Activated CD8-positive, alpha-beta memory T cell treated with anti-CD3 and anti-CD28 coated beads for 1 hour (primary cell): ENCODE measurements at places on chromosomes 7 and 10.

GRCh38 chr7:16753102-16753931 lies at the start of gene TSPAN13:
TSS of gene TSPAN13 (plus strand) at chr7:16753755. CDS start at chr7:16753968, 213 bp downstream.
- no peak for DNase-seq

- DNase-seq: no peak
Measured at GRCh38 chr7:47281161-47281560, 300.8 kb downstream of the TNS3 start.

DNA sequence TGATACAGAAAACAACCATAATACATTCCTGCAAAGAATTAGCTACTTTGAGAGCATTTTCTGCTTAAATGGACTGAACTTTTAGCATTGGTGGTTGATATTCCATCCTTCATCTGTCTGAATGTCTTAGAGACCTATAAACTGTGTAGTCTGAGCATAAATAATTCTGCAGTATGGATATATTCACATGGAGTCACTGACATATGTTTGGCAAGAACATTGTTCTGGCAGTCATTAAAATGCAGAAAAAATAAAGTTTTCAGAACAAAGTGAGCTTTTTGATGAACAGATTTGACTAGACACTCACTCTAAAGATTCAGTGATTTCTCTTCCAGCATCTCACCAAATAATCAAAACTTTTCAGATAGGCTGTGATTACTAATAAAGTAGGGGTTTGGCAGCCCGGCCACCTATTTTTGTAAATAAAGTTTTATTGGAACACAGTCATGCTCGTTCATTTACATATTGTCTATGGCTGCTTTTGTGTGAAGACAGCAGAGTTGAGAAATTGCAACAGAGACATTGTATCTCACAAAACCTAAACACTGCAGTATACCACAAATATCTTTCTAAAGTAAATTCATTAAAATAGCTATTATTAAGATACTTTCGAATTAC lies 44.1 kb upstream of the RAPGEF5 start:
- DNase-seq: no peak

GRCh38 chr7:27916372-27916771 lies 176.4 kb downstream of the TAX1BP1 start:
- no peak for DNase-seq

GRCh38 chr10:21634599-21635365 lies 100.8 kb downstream of the MLLT10 start:
- no peak for DNase-seq

- DNase-seq: no peak
Measured at GRCh38 chr7:131502810-131503508, 53.5 kb downstream of the PODXL start.

- no peak for DNase-seq
Measured at GRCh38 chr7:41046776-41047175, 656.1 kb downstream of the INHBA start.

DNA sequence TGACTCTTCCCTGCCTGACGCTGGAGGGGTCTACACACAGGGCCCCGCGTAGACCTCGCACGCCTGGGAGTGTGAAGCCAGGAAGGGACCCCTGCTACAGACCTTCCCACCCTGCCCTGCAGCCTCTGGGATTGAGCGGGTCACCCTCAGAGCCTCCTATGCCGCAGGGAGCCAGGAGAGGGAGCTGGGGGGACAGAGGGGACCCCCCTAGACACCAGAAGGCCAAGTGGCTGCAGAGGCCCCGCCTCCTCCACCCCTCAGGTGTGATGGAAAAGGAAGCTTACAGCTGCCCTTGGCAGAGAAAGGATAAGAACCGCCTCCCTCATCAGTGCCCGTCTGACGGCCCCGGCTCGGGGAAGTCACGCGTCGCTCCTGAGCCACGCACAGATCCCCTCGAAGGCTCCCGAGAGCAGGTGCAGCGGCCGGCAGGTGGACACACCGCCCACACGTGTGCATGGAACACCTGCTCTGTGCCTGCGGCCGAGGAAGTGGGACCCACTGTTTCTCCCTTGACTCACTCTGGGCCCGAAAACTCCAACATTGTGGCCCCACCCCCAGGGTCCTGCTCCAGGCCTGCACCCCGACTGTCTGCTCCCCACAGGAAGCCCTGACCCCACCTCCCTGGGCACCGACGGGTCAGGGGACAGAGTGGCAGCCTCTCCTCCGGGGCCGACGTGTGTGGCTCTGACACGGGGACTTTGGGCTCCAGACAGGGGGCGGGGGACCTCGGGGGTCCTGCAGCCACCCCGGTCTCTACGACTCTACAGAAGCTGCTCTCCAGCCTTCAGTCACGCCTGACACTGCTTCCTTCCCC lies 73.3 kb downstream of the MICALL2 start:
- DNase-seq: no peak

DNA sequence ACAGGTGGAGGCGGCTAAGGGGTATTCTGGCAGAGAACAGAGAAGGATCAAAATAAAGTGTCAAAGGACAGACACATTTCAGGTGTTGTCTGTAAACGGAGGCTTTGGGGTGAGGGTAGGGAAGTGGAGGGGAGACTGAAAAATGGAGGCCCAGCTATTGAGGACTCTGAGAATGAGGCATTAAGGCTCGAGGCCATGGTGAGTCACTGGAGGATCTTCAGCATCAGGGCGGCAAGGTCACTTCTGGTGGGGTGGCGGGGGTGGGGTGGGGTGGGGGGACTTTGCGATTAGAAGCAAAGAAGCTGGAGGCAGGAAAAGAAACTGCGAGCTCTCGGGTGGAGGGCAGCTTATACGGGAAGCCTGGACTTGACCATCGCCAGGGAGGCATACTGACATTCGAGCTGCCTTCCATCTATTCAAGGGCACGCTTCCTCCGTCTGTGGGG lies 58.4 kb upstream of the PCGF5 start:
- peak; percentile 4 for DNase-seq

DNA sequence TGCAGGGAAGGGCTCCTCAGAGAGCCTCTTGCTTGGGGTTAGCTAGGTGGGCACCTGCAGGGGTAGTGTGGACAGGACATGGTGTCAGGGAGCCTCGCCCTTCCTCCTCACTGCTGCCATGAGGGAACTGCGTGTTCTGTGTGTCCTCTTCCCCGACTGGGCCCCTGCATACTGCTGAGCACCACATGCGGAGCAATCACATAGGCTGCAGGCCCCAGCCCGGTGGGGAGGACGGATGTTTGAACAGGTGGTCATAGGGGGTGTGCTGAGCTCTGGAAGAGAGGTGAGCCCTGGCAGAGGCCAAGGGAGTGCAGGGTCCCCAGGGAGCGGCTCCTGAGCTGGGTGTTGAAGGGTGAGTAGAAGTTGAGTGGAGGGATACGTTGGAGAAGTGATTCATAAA lies 48.3 kb upstream of the ZMIZ2 start:
- DNase-seq: no peak

DNA sequence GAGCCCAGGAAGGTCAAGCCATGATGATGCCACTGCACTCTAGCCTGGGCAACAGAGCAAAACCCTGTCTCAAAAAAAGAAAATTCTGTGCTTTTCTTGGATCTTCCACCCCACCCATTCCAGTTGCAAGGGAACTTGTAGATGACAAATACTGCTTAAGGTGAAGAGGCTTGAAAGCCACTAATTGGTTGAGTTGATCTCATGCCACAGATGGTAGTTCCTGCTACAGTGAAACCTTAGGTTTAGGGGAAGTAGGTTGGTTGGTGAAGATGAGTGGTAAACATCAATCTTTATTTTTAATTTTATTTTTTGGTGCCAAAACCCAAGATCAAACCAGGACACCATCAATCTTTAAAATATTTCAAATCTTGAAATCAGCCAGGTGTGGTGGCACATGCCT lies 2.9 kb upstream of the GDI2 start:
- DNase-seq: no peak

DNA sequence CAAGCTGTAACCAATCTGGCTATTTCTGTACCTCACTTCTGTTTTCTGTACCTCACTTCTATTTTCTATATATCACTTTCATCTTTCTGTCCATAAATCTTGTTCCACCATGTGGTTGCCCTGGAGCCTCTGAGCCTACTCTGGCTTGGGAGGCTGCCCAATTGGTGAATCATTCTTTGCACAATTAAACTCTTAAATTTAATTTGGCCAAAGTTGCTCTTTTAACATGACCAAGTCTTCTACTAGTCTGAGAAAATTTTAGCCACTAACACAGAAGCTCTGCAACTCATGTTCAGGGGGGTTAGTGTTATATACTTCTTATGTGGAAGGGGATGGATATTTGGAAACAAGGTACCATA lies 503.5 kb downstream of the KIF20B start:
- no peak for DNase-seq

GRCh38 chr7:69002416-69002815 lies 595.9 kb upstream of the AUTS2 start:
- no peak for DNase-seq

DNA sequence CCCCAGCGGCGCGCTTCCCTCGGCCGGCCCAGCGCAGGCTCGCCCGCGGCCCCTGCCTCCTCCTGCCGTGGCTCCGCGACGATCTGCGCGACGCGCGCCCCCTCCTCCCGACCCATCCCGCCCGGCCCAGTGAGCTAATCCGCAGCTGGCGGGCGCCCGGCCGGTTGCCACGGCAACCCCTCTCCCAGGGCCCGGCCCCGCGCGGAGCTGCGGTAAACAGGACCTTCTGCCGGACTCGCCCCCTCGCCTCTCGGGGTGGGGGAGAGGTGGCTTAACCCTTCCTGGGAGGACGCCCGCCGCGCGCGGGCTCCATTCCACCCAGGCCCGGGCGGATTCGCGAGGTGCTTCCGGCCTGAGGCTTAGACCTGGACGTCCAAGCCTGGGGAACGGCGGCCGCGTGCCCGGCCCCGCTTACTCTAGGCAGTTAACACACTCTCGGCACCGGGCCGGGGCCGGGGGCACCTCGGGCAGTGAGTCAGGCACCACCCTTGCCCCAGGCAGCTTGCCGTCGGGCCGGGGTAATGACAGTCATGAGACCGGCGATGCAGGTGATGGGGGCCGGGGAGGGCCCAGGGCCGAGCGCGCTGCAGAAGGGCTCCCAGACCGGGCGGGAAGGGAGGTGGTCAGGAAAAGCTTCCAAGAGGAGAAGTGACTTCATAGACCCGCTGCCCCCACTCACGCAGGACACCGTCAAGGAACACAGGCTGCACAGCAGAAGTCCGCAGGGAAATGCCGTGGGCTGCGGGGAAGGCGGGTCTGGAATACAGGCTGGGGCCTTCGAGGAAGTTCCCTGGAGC lies at the start of gene DENND2A:
Gene DENND2A (minus strand): TSS at position 87 of the 797 bp plus-strand sequence. CDS start 38,416 bp downstream, outside the sequence.
- DNase-seq: no peak

DNA sequence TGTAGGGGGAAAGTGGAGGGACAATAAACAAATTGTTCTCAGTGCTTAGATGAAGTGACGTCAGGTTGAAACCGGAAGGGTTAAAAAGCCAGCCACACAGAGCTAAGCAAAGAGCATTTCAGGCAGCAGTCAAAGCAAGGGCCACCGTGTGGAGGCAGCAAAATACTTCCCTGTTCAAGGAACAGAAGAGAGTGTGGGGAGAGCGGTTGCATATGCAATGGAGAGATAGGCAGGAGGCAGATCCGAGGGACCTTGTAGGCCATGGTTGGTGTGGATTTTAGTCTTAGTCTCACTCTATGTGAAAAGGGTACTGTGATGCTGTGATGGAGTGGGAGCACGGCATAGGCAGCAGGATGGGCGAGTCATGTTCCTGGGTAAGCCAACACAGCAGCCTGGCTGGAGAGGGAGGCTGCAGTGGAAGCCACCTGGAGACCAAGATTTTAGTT lies 3.8 kb upstream of the STN1 start:
- no peak for DNase-seq

GRCh38 chr7:75716992-75717626 lies 21.6 kb downstream of the HIP1 start:
- no peak for DNase-seq

GRCh38 chr10:119245272-119245671 lies 37.9 kb downstream of the GRK5 start:
- no peak for DNase-seq

DNA sequence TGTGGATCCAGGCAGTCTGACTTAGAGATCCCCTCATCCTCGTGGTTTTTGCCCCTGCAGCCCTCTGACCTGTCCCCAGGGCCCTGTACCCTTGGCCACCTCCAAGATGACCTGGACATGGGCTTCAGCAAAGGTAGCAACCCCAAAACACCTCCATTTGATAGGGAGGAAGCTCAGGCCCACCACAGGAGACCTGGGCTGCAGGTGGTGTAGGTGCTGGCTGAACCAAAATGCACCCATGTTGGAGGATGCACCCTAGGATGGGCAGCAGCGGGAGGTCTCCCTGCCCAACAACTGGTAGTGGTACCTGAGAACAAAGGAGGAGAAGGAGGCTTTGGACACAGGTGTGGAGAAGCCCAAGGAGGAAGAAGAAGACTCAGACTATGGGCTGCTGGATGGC lies 188.7 kb downstream of the ZNF716 start:
- DNase-seq: no peak

GRCh38 chr7:18607025-18607424 lies 111.5 kb downstream of the HDAC9 start:
- no peak for DNase-seq

DNA sequence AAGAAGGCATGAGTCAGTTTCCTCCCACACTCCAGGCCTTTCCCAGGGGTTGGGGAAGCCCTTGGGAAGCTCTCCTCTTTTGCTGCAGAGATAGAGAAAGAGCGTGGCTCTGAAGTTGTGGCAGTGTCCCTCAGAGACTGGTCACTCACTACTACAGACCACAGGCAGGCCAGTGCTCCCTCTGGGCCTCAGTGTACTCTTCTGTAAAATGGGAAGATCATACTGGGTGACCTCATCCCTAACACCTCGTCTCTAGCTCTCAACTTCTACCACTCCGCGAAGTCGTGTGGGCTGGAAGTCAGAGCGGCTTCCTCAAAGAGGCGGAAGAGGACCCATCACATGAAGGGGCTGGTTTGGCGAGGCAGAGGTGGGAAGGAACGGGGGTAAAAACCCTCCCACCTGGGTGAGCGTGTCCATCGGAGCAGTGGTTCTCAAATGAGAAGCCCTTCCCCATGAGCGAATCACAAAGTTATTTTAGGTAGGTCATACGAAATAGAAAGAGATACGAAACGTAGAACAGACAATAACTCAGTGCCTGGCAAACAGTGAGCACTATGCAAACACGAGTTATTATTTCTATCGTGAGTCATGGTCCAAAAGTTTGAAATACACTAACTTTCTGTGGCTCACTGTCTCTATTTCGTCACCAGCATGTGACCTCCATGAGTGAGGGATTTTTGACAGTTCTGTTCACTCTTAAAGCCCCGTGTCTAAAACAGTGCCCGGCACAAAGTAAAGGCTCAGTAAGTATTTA lies 32.7 kb downstream of the PRKAG2 start:
- no peak for DNase-seq

DNA sequence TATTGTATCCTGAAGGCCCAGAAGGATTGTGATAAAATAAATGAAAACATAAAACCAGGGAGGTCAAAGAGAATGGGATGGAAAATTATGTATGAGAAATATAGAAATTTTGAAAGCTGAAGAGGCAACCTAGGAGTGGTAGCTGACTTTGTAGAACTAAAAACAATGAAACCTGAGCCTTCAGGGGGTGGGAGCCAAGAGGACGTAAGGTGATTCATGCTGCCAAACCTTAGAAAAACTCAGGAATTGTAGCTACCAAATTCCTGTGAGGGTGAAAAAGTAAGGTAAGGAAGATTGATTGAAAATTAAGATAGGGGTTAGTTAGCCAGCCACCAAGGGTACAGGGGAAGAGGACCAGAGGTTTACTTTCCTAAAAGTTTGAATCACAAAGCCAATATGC lies 213.2 kb downstream of the KCND2 start:
- no peak for DNase-seq
